ENCODE measurements at places on chromosomes 12 and 14.
A peak's percentile ranks its signal among the peaks of the same experiment; 100 is the strongest.

DNA sequence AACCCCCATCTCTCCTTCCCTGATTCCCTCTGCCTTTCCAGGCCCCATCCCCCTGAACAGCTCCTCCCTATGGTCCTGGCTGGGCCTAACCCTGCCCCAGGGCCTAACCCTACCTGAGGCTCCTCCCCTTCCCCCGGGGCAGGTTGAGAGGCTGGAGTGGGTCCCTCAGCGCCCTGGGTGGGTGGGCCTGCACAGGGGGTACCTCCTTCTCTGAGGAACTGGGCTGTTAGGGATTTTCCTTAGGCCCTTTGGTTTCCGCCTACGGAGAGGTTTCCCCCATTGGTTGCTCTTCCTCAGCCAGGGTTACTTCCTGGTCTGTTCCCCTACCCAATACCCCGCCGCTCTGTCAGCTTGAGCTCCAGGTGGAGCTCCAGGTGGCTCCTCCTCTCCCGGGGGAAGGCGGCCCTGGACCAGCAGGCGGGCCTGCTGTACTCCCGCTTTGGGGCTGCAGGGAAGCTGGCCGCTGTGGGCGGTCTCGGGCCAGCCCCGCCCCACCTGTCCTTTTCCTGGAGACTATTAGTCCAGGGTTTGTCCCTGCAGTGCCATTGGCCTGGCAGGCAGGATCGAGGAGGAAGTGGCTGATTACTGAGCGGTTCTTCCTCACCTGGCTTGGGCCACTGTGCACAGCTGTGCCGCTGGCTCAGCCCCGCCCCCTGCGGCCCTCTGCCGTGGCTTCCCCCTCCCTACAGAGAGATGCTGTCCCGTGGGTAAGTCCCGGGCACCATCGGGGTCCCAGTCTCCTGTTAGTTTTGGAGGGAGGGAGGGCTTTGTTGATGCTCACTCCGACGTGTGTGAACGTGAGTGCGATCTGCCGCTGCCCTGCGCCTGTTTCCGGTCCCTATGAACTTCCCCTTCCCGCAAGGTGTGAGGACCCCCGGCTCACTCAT, 2.5 kb downstream of the C12orf57 start:
- peak; percentile 31 for DNase-seq

- no peak for DNase-seq
Measured at GRCh38 chr12:52514471-52515318, 5.5 kb downstream of the KRT5 start.

DNA sequence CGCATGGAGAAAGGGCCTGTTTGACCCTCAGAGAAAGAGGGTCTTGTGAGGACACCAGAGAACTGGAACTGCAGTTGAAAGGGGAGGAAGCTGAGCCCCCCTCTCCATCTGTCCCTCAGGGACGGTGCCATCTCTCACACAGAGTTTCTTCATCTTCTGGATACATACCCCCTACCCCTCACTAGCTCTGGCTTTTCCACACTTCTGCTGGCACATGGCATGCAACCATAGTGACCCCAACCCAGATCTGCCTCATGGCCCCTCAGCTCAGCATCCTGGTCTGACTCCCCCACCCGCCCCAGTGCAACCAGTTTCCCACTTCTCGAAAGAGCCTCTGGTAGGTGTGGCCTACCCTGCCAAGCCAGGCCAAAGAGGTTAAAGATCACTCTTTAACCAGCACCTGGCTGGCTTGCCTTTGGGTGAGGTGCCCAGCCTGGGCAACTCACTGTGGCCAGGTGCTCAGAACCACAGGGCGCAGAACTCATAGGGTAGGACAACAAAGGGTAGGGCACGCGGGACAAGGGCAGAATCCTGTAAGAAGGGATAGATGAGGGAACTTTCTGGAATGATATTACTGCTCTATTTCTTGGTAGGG, 25.8 kb downstream of the GALNT16 start:
- no peak for DNase-seq

- DNase-seq: no peak
Measured at GRCh38 chr12:33314223-33314622, 125.4 kb downstream of the SYT10 start.

- no peak for DNase-seq
Measured at GRCh38 chr12:112419297-112420133, 768 bp downstream of the PTPN11 start.
